ENCODE measurements at places on chromosomes 2 and 18.

GRCh38 chr2:241762321-241762932, 14.2 kb upstream of the GAL3ST2 start:
- no peak for DNase-seq

DNA sequence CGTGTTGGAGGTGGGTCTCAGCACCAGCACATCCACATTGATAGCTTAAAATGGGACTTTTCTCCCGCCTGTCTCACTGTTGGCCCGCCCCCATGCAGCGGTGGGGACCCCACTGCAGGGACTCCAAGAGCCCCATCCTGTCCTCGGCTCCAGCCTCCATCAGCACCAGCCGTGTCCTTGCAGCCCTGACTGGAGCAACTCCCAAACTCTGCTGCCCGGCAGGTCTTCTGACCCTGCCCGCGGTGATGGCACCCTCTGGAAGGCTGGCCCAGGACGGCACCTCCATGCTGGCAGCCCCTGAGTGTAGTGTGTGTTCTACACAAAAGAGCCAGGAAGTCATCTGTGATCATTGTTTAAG, 41.6 kb upstream of the KCNG2 start:
- no peak for DNase-seq

GRCh38 chr2:26462511-26463243, 15.2 kb downstream of the OTOF start:
- DNase-seq = no peak

DNA sequence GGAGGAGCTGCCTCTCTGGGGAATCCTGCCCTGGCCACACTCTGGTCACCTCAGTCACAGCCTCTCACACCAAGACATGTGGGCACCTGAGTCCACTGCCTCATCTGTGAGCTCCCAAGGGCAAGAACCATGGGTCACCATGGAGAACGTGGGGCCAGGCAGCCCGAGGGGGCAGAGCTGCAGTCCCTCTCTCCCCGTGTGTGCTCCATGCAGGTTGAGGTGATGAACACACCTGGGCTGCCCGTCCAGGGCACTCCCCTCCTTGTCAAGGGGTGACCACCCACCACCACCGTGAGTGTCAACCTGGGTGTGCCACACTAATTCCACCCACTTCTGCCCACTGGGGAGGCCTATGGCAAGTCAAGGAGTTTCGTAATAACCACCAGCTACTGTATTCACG, 159.6 kb upstream of the RAB6C start:
- DNase-seq = no peak

GRCh38 chr2:208467564-208467963, 61.0 kb downstream of the PTH2R start:
- no peak for DNase-seq

DNA sequence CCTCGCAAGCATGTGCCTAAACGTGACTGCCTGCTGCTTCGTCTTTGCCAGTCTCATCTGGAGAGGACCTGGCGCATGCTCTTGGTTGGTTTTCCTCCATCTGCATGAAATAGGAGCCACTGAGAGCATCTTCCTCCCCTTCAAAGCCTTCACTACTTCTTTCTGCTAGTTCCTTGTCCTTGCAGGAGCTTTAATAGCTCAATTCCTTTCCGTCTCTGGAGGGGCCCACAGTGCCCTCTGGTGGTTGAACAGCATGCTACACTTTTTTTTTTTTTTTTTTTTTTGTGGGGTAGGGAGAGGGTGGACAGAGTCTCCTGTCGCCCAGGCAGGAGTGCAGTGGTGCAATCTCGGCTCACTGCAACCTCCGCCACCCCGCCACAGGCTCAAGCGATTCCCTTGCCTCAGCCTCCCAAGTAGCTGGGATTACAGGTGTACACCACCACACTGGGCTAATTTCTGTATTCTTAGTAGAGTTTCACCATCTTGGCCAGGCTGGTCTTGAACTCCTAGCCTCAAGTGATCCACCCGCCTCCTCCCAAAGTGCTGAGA, 59.6 kb downstream of the SP110 start:
- peak; percentile 37 for DNase-seq

DNA sequence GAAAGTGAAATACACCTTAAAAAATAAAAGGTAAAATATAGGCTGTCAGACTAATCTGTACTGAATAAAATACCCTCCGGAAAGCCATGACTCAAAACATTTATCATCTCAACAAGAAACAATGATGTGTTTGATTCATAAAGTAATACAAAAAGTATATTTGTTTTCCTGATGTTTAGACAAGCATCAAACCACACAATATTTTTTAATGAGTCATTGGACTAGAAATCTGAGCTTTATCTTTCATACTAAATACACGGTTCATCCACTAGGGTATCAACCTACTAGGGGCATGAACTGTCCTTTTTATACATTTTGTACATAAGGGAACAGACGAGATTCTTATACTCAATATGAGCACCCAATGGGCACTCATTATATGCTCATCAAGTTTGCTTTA, 31.3 kb downstream of the CD226 start:
- DNase-seq = no peak

GRCh38 chr2:64404743-64405142, 49.2 kb upstream of the LGALSL start:
- DNase-seq = no peak

DNA sequence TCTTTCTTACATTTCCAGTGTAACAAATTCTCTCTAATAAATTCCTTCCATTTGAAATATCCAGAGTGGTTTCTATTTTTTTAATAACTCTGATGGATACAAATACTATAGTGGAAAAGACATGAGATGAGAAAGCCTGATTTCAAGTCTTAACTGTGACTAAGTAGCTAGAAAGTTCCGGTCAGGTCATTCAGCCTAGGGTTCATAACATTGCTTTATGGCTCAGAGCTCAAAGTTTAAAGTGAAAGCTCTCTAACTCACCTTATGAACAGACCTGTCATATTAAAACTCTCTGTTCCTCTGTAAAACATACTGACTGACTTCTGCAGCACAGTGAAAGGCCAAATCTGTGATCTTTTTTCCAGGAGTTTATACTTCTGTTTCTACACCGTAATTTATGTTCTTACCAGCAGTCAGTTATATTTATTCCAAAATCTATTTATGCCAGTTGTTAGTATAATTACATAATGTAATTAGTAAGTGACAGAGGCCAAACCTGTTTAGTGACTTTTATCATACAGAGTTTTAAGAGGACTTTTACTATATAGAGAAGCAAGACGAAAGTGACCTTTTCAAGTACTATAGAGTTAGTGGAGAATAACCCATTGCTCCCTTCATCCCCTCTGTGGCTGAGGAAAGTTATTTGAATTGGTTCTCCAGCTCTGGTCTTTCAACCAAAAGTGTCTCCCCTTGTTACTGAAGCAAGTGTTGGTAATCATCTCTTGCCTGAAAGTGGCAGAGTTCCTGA, 118.8 kb upstream of the PDE1A start:
- DNase-seq = no peak

DNA sequence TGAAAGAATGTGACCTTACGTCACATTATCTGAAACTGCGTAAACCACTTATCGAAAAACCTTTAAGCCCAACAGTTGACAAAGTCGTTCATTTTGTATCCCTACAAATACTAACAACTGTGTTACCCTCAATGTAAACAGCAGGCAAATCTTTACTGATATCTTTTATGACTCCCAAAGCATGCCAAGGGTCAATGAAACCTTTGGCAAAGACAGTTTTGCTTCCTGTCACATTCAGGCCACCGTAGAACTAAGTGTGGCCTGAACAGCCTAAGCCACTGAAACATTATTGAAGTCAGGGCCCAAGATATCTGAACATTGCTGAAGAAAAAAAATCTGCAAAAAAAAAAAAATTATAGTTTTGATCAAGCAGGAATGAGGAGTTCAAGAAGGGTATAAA, 77.3 kb downstream of the FAM124B start:
- no peak for DNase-seq

GRCh38 chr2:170582313-170582712, 132.8 kb upstream of the SP5 start:
- DNase-seq = no peak

- DNase-seq = no peak
These were observed 53.7 kb downstream of the HS1BP3 start for GRCh38 chr2:20596973-20597859.

DNA sequence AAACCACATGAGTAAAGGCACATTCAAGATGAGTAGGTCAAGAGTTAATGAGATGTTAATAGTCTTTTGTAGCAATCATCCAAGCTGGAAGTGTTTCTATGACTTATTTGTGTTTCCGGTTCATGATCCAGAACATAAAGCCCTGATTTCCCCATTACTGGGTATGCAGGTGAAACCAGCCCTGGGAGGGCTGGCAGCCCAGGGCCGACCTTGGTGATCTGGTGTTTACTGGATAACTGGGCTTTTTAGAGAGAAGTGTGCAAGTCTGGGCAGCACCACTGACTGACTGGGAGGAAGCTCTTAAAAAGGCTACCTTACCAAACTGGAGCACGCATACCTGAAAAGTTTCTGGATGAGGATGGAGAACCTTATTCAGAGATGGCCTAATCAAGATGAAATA, 431.6 kb upstream of the VRK2 start:
- DNase-seq = no peak

DNA sequence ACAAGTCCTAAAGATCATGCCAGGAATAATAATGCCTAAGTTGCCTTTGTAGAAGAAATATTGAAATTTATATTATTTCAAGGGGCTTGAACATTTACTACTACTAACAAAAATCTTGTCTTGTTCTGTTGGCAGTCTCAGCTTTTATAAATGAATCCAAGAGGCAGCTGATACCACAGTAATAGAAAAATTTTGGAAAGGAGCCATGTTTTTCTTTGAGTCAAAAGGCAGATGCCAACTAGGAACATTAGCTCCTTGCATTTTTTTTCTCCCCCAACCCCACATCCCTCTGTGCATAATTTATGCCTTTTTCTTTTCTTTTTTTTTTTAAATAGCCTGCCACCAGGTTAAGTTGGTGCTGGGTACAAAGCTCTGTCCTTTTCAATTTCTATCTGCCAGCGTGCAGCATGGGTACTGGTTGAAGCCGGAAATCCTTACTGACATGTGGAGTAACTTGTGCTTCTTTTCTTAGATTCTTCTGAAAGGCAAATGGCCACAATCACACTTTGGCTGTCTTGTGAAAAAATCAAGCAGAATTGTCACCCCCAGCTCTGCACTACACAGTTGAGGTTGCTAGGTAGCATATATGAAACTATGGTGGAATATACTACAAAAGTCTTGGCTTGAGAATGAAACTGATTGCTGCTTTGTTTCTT, 98.8 kb downstream of the RHBDD1 start:
- DNase-seq = no peak

- no peak for DNase-seq
These were observed 35.1 kb downstream of the CAPN13 start for GRCh38 chr2:30772021-30772705.

DNA sequence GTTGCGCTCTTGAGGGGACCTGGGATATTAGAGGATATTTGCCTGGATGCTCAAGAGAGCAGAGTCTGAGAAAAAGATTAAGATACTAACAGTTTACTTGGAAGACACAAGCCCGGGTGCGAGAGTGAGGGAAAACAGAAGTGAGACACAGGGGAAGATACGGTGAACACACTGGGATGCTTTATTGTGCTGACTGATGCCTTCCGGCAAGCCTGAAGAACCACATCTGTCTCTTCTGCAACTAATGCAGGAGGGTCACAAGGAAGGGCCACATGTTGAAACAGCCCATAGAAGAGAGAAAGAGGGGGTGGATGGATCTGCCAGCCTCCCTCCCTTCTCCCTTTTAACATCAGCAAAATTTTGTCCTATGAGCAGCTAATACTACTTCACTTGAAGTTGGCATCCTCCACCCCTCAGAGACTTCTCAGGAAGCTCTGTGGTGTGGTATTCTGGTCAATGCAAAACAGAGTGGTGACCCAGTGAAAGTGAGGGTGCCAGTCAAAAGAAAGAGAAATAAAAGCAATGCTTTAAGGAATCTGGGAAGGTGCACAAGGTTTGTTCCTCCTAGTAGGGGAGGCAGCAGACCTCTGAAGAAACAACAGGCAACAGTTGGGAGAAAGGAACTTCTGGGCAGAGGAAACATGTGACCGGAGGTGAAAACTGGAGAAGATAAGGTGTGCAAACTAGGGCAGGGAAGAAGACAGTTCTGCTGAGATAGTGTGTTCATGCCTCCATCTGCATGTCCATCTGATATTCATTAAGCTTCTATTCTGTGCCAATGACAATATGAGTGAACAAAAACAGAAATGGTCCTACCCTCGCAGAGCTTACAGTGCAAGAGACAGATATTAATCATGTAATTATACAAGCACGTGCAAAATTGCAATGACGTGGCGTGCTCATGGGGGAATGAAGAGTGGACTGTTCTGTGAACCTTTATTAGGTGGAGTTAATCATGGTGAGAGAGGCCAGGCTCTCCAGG, 107.1 kb downstream of the LYPD6B start:
- no peak for DNase-seq

- no peak for DNase-seq
These were observed 93.5 kb upstream of the NEDD4L start for GRCh38 chr18:57950542-57950941.

DNA sequence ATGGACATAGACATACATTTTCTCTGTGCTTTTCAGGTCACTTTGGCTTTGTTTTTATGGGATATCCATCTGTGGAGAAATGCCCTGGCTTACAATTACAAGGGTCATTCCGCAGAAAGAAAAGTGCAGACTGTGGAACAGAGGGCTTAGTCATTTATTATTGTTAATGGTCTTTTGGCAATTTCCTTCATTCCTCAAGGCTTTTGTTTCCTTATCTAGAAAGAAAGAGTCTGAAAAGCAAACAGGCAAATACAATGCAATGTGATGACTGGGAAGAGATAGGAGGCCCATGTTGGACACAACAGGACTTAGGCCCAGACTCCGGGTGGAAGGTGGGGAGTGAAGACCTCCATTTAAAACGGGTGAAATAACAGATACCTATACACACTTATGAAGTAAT, 129.5 kb upstream of the CAVIN2 start:
- no peak for DNase-seq

GRCh38 chr2:88574445-88574844, 52.8 kb downstream of the EIF2AK3 start:
- no peak for DNase-seq

GRCh38 chr2:171703574-171704347, 16.5 kb downstream of the DYNC1I2 start:
- DNase-seq = no peak

Data from central memory CD4-positive, alpha-beta T cell (primary cell).